ENCODE measurements at places on chromosomes 11 and 22.
A peak's percentile ranks its signal among the peaks of the same experiment; 100 is the strongest.

- DNase-seq: no peak
Observed at GRCh38 chr11:36308577-36308976, 12.5 kb downstream of the PRR5L start.

GRCh38 chr11:62499944-62500649 lies 46.5 kb downstream of the AHNAK start:
- DNase-seq: no peak

- no peak for DNase-seq
Observed at GRCh38 chr11:45801723-45802315, 3.1 kb upstream of the SLC35C1 start.

DNA sequence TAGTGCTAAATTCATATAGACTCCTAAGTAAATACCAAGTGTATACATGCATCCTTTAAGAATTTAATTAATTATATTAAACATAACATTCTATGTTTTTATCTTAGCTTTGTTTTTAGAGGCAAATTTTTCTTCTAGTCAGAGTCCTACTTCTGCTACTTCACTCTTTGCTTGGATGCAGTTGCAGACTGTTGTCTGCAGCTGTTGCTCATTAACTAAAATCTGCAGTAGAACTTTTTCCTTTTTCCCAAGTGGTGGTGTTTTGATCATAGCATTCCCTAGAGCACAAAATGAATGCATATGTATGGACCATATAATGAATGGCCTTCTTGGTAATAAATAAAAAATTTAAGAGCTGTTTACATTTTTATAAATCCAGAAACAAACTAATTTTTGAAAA lies 198.3 kb downstream of the CASP12 start:
- no peak for DNase-seq

DNA sequence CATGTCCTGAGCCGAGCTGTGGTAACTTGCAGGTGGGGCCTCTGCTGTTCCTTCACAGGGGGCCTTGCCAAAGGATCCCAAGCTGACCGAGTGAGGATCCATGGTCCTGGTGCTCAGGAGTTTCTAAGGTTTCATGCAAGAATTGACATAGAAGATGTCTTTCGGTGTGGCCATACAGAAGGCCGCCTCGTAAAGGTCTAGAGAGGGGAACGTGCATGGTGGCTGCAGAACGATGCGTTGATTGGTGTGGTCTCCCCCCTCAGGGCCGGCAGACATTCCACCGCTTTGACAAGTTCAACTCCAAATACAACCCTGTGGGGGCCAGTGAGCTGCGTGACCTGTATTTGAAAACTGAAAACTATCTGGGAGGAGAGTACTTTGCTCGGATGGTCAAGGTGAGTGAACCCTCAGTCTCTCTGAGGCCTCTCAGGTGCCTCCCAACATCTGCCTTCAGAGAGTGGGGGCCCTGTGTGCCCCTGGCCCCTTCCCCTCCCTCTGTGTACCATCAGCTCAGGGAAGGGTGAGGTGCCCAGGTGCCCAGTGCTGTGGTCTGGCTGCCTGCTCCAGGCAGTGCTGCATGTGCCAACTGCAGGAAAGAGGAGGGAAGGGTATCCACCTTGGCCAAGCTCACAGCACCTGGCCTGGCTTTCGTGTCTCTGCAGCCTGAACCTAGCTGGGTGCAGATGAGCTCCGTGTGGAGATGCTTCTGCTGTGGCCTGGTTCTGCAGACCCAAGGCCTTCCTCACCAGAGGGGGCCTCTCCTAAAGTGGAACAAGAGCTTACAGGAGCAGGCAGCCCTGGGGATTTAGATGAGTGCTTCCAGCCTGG lies 39.8 kb downstream of the AMPD3 start:
- DNase-seq: no peak

GRCh38 chr22:37244114-37244921 lies at the start of gene RAC2:
Gene RAC2 (minus strand): TSS chr22:37244269. CDS start chr22:37244148, 121 bp downstream.
- DNase-seq: peak; percentile 64

GRCh38 chr11:115792903-115793302 lies 288.7 kb upstream of the CADM1 start:
- no peak for DNase-seq

DNA sequence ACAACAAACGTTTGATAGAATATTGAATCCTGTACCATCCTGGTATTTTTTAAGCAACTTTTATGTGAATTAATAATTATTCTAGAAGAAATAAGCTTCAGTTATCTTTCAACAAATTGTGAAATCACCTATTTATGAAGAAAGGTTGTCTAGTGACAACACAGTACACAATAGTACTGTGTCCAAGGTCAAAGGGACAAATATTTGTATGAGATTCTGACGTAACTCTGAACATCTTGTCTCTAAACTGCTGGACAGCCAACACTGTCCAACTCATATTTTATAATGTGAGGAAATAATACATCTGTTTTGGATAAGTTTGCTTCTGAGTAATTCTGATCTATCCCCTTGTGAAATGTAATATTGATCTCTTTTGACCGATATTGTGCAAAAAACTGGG lies 18.9 kb downstream of the CASP5 start:
- no peak for DNase-seq

DNA sequence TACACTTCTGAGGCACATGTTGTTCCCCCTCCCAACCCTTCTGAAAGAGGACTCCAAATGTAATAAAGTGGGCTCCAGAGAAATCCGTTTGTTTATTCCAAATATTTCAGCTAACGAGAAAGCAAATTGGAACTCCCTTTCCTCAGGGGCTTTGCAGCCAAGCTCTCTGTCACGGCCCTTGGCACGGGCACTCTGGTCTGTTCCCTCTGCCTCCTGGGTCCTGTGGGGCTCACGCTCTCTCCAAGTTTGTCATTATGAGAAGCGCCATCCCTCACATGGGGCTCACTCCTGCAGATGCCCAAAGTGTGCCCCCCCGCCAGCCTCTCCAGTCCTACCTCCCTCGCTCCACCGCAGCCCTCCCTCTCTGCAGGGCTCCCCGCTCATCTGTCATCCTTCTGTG lies 125.4 kb upstream of the POU2AF2 start:
- DNase-seq: no peak

- DNase-seq: no peak
Observed at GRCh38 chr11:65426839-65427690, 4.5 kb downstream of the NEAT1 start.

DNA sequence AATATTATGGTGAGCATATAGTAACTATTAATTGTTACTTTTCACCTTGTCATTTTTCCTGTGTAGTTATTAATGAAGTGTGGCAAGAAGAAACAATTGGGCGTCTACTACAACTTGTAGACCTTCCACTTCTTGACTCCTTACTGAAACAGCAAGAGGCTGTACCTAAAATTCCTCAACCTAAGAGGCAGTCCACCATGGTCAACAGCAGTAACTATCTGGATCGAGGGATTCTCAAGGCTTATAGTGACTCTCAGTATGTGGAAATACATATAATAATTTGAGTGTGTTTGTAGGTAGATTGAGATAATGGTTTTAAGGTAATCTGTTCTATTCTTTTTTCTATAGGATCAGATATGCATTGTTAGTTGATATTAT lies 10.8 kb upstream of the TCP11L1 start:
- DNase-seq: no peak

GRCh38 chr22:31846161-31847115 lies 92.6 kb downstream of the DEPDC5 start:
- no peak for DNase-seq

DNA sequence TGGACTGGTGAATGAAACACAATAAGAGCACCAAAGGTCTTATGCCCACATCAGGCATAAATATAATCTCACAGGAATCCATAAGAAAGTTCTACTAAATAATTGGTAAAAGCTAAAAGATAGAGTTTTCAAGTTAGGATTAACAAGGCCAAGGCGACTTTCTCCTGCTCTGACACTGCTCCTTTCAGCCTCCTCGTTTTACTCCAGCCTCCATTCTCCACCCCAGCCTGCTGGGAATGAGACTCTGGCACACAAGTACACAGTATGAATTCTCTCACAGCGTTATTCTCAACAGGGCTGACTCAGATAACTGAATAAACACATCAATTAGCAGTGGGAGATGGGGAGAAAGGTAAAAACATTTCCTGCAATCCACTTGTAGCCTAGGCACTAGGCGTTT lies 94.9 kb downstream of the APOL5 start:
- DNase-seq: no peak

DNA sequence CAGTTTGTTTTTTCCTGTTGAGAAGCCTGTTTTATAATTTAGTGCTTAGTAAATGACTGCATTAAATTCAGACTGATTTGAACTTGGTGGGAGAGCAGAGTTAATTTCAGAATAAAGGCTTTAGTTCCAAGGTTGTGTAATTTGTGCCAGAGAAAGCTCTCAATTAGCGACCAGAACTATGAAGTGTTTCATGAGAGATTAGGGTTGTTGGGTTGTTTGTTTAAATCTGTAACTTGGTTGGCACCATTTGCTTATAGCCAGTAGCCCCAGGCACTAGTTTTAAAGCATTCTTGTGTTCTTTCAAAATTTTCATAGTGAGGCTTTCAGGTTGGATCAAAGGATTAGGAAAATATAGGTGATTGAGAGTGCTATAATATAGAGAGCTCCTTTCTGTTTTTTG lies 25.5 kb downstream of the UVRAG start:
- DNase-seq: no peak

All from central memory CD8-positive, alpha-beta T cell (primary cell).